ENCODE measurements at places on chromosomes 5 and 9.

DNA sequence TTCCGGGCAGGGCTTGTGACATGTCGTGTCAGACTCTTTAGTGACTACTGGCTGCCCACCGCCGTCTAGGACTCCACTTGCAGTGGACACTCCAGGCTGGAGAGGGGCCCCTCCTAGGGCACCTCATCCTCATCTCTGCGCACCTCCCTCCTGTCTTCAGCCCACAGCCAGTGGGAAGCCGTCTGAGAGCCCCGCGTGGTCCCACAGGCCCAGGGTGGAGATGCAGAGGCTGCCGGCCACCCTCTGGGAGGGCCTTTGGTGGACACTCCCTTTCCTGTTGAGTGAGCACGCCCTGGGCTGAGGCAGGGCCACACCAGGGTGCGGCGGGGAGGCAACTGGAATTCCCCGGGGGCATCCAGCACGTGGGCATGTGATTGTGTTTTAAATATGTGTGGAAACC is 80.5 kb downstream of the IRX2 start:
- H3K27ac ChIP-seq = no peak overlapping the region
- no peaks in the 10 kb centered on the region for H3K36me3 ChIP-seq
- H3K4me1 ChIP-seq = no peaks in the 10 kb centered on the region
- no peak for DNase-seq
- peaks cover 5% of the 10 kb centered on the region for H3K27me3 ChIP-seq

- peaks cover 4% of the 10 kb centered on the region for H3K4me1 ChIP-seq
- no peaks in the 10 kb centered on the region for H3K36me3 ChIP-seq
- no peaks in the 10 kb centered on the region for H3K27me3 ChIP-seq
- H3K27ac ChIP-seq = no peak overlapping the region
- no peak overlapping the region for H3K4me3 ChIP-seq
Measured at GRCh38 chr5:93378073-93378472, 202.9 kb downstream of the NR2F1-AS1 start.

DNA sequence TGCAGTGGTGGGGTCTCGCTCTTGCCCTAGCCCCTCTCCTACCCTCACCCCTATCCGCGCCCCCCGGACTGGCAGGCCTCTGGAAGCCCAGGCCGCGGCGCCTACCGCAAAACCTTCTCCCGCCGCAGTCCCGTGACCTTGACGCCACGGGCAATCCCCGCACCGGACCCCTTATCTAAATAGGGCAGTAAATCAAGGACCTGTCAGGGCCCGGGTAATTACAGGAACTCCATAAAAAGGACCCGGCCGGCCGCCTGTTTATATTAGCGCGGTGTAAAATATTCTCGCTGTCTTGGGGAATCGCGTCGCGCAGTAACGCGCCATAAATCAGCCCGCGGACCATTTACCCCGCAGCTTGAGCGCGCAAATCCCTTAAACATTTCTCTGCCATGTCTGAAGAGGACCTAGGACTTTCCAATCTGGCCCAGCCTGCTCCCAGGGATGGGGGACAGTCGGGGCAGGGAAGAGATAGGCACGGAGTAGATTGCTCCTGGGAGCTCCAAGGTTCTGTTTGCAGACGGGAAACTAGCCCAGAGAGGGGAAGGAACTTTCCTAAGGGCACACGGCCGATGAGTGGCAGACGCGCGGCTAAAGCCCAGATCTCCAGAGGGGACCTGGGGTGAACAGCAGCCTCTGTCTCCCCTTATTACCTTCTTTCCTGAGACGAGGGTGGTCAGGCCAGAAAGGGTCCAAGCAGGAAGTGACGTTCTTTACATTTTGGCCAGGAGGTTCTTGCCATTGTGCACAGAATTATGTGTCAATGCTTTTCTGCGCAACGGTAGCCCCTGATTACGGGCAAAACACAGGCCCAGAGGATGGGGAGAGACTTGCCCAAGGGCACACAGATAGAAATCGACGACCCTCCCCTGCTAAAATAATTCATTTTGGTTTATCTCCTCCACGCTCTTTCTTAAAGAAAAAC is 4.8 kb upstream of the HAND1 start:
- H3K27me3 ChIP-seq = peaks cover 100% of the 10 kb centered on the region
- H3K36me3 ChIP-seq = no peaks in the 10 kb centered on the region
- no peaks in the 10 kb centered on the region for H3K4me1 ChIP-seq
- DNase-seq = no peak
- no peak overlapping the region for H3K27ac ChIP-seq

DNA sequence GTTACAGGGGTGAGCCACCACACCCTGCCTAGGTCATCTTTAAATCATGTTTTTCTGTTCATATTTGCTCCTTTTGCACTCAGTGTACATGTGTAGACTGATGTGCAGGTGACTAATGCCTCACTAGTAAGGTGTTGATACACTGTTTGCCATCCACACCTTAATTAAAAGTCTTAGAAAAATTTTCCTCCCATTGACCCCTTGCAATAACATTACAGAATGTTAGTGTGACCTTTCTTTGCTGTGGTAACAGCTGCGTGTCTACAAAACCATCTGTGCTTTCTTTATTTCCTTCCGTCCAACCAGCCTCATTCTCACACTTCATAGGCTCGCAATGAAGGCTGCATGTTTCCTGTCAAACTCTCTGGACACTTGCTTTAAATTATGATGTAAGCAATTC is 6.6 kb upstream of the CEMIP2 start:
- no peak overlapping the region for H3K27ac ChIP-seq
- no peaks in the 10 kb centered on the region for H3K27me3 ChIP-seq
- H3K4me1 ChIP-seq = no peaks in the 10 kb centered on the region
- H3K36me3 ChIP-seq = no peaks in the 10 kb centered on the region
- H3K4me3 ChIP-seq = no peak overlapping the region

GRCh38 chr5:85670417-85670816 is 947.3 kb upstream of the COX7C start:
- no peak for DNase-seq
- H3K36me3 ChIP-seq = no peaks in the 10 kb centered on the region
- H3K27ac ChIP-seq = no peak overlapping the region
- H3K4me3 ChIP-seq = no peak overlapping the region

DNA sequence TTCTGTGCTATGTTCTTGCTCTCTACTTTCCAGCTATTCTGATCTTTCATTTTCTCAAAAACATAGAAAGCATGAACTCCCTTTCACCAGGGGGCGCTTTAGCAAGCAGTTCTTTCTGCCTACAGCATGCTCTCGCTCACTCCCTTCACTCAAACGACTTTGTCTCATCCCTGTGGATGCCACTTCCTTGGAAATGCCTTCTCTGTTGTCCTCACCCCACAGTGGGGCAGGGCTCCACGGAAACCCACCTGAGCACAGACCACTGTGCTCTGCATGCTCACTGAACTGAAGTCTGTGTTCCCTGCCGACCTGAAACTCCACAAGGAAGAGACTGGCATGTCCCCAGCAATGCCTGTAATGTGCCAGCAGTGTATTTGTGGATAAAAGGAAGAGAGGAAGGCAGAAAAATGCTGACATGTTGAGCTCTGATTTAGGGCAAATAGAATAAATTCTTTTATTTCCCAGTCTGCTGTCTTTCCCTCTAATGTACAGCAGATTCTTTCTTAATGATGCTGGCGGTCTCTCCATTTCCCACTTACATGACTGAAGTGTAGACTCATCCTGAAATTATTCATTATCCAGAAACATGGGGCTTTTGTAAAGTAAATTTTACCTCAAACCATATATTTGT is 4.9 kb upstream of the ROR2 start:
- H3K27ac ChIP-seq = no peak overlapping the region
- H3K27me3 ChIP-seq = peaks cover 19% of the 10 kb centered on the region
- H3K36me3 ChIP-seq = no peaks in the 10 kb centered on the region

- H3K4me3 ChIP-seq = no peak overlapping the region
- no peak overlapping the region for H3K27ac ChIP-seq
- H3K27me3 ChIP-seq = peaks cover 5% of the 10 kb centered on the region
- H3K36me3 ChIP-seq = no peaks in the 10 kb centered on the region
Measured at GRCh38 chr9:75615284-75615683, 275.2 kb upstream of the PCSK5 start.

GRCh38 chr5:131505237-131505908 is 129.7 kb downstream of the RAPGEF6 start:
- no peaks in the 10 kb centered on the region for H3K4me1 ChIP-seq
- H3K4me3 ChIP-seq = no peak overlapping the region
- no peaks in the 10 kb centered on the region for H3K27me3 ChIP-seq
- H3K27ac ChIP-seq = no peak overlapping the region
- peaks cover 50% of the 10 kb centered on the region for H3K36me3 ChIP-seq

DNA sequence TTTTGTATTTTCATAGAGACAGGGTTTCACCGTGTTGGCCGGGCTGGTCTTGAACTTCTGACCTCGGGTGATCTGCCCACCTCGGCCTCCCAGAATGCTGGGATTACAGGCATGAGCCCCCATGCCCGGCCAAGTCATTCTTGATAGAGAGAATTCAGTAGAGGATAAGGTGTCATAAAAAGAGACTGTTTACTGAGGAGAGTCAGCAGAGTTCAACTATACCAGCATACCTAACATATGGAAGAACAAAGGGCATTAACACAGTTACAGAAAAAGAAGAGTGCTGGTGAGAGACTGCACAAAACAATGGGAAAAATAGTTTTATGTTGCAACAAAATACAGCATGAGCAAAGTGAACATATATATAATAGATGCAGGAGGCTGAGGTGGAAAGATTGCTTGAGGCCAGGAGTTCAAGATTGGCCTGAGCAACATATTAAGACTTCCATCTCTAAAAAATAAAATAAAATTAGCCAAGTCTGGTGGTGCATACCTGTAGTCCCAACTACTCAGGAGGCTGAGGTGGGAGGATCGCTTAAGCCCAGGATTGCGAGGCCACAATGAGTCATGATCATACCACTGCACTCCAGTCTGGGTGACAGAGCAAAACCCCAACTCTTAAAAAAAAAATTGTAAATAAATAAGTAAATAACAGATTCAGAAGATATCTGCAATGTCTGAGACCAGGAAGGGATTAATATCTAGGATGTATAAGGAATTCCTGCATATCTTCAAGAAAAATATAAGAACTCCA is 19.5 kb downstream of the B4GALT1 start:
- DNase-seq = peak; percentile 19
- H3K4me1 ChIP-seq = peaks cover 19% of the 10 kb centered on the region
- H3K4me3 ChIP-seq = no peak overlapping the region

GRCh38 chr5:167573370-167574127 is 717.9 kb upstream of the WWC1 start:
- H3K36me3 ChIP-seq = no peaks in the 10 kb centered on the region
- H3K4me3 ChIP-seq = peak overlapping the region; percentile 20
- peaks cover 28% of the 10 kb centered on the region for H3K27me3 ChIP-seq
- peaks cover 10% of the 10 kb centered on the region for H3K4me1 ChIP-seq
- H3K27ac ChIP-seq = no peak overlapping the region

GRCh38 chr9:8025551-8025950 is 226.0 kb upstream of the DMAC1 start:
- H3K36me3 ChIP-seq = no peaks in the 10 kb centered on the region
- DNase-seq = no peak
- no peak overlapping the region for H3K4me3 ChIP-seq
- no peaks in the 10 kb centered on the region for H3K4me1 ChIP-seq

GRCh38 chr5:179139111-179139935 is 79.2 kb downstream of the ZNF354C start:
- no peak overlapping the region for H3K4me3 ChIP-seq
- H3K4me1 ChIP-seq = no peaks in the 10 kb centered on the region
- DNase-seq = peak; percentile 60
- no peak overlapping the region for H3K27ac ChIP-seq
- no peaks in the 10 kb centered on the region for H3K36me3 ChIP-seq

DNA sequence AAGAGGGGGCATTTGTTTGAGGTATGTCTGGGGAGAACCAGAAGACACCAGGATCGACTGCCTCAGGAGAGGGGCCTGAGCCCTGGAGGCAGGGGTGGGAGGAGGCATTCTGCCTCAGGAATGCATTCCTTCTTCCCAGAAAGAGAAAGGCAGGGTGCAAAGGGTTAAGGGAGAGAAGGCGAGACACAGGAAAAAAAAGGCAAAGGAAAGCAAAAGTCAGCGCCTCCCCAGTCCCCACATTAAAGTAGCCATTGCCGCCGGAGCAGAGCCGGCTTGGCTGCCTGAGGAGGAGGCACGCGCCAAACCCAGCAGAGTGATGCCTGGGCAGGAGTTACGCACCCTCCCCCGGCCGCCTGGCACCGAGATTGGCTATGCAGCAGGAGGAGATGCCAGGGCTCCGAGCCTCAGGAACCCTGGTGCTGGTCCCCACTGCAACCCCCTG is 123.8 kb upstream of the PHYKPL start:
- no peak for DNase-seq
- H3K27me3 ChIP-seq = peaks cover 12% of the 10 kb centered on the region
- H3K4me1 ChIP-seq = no peaks in the 10 kb centered on the region
- H3K36me3 ChIP-seq = no peaks in the 10 kb centered on the region
- no peak overlapping the region for H3K4me3 ChIP-seq

DNA sequence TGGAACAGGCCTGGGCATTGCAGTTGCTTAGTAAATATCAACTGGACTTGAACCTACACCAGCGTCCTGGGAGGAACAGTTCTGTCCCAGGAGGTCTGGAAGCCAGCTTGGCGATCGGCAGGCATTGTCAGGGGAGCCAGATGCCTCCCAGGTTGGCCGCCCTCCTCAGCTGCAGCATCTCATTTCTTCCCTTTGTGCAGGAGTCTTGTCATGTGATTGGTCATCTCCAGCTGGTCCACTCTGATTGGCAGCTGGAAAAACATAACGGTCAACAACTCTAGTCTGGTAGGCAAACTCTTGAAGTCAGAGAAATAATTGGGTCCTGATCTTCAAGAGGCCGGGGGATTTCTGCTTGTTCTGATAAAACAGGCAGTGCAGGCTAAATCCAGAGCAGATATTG is 29.6 kb upstream of the NCS1 start:
- H3K27ac ChIP-seq = no peak overlapping the region
- peaks cover 17% of the 10 kb centered on the region for H3K4me1 ChIP-seq
- no peaks in the 10 kb centered on the region for H3K36me3 ChIP-seq
- no peak for DNase-seq

- H3K27ac ChIP-seq = no peak overlapping the region
- no peaks in the 10 kb centered on the region for H3K4me1 ChIP-seq
- H3K4me3 ChIP-seq = no peak overlapping the region
- H3K27me3 ChIP-seq = no peaks in the 10 kb centered on the region
- no peaks in the 10 kb centered on the region for H3K36me3 ChIP-seq
Measured at GRCh38 chr9:110214090-110214489, 6.1 kb upstream of the C9orf152 start.

GRCh38 chr5:145340099-145340498 is 495.0 kb downstream of the PRELID2 start:
- no peaks in the 10 kb centered on the region for H3K36me3 ChIP-seq
- H3K27me3 ChIP-seq = no peaks in the 10 kb centered on the region
- DNase-seq = peak; percentile 39
- H3K4me3 ChIP-seq = no peak overlapping the region

DNA sequence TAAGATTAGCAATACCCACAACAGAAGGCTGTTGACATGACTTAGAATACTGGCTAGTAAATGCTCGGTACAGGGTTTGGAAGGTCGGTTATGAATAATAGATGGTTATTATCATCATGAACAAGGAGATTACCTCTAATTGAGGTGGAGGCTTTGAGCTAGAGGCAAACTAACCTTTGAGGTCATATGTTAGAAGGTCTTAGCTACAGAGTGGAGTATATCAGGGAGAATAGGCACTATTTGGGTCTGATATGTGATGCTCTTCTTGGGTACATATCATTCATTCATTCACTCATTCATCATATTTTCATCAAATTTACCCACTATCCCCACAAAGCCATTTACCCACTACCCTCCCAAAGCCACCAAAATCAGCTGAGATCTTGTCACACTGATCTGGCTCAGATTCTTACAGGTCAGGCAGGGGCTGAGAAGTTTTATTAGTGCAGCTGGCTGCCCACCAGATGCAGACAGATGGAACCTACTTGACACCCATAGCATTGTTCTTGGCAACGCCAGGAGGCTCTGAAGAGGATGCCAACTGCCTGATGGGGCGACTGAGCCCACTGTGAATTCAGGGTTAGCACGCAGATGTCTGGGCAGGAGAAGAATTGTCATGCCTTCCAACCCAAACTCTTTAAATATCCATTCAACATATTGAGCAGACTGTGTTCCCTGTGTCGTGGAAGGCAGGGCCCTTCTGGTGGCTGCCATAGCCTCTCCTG is 90.2 kb upstream of the SH3PXD2B start:
- no peak overlapping the region for H3K27ac ChIP-seq
- H3K36me3 ChIP-seq = no peaks in the 10 kb centered on the region
- H3K27me3 ChIP-seq = no peaks in the 10 kb centered on the region
- H3K4me3 ChIP-seq = no peak overlapping the region
- H3K4me1 ChIP-seq = no peaks in the 10 kb centered on the region

Measured in RWPE2 (cell line).